ENCODE measurements at places on chromosomes 4 and X. TPM values are rescaled to one million over a fixed set of nuclear protein-coding genes. Genes with fewer than 3 reads are reported as not detected.

Gene PRSS12
- 0.33 TPM for total RNA-seq

Gene ADH7
- not detected for total RNA-seq

Gene ARHGAP36
- not detected for total RNA-seq

Gene OTC
- total RNA-seq = not detected

Gene CITED1
- 0.92 TPM for total RNA-seq

Gene TRAM1L1
- 0.65 TPM for total RNA-seq

Gene DUSP9
- 1.2 TPM for total RNA-seq

All from A549 treated with CpdA at 1 μM for 4 hours (cell line).